ENCODE measurements at places on chromosomes 4 and X. TPM values are rescaled to one million over a fixed set of nuclear protein-coding genes. Genes with fewer than 3 reads are reported as not detected.

GRCh38 chr4:146105464-146105863, 70.1 kb upstream of the LSM6 start:
- no peak overlapping the region for H3K4me3 ChIP-seq
- no peak overlapping the region for H3K27ac ChIP-seq
- no peaks in the 10 kb centered on the region for H3K4me1 ChIP-seq
- no peak for DNase-seq

GRCh38 chr4:122959981-122960610, 37.7 kb upstream of the NUDT6 start:
- no peak overlapping the region for H3K4me3 ChIP-seq
- H3K4me1 ChIP-seq, result no peaks in the 10 kb centered on the region

DNA sequence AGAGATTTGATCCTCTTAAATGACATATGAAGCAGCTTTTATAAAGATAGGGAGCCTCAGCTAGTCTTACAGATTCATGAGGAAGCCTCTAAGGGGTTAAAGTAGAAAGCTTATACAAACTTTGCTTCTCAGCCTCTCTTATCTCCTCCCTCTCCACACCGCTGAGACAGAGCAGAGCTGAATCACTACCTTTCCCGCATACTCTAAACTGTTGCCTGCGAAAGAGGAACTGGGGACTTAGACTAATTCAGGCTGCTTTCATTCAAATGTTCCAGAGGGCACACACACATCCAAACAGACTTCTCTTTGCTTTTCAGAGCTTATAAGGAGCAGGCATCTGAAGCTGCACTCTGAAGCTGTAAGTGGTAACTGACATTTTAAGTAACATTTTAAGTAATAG, at the start of gene SERTM2:
Gene SERTM2 (plus strand): TSS at position 169 of the 400 bp plus-strand sequence. CDS start 7,213 bp downstream, outside the sequence.
- H3K36me3 ChIP-seq, result no peaks in the 10 kb centered on the region
- H3K4me1 ChIP-seq, result no peaks in the 10 kb centered on the region
- H3K27me3 ChIP-seq, result peaks cover 4% of the 10 kb centered on the region
- no peak within 1 kb of the TSS for H3K4me3 ChIP-seq
- no peak within 1 kb of the TSS for H3K27ac ChIP-seq
- DNase-seq, result no peak

DNA sequence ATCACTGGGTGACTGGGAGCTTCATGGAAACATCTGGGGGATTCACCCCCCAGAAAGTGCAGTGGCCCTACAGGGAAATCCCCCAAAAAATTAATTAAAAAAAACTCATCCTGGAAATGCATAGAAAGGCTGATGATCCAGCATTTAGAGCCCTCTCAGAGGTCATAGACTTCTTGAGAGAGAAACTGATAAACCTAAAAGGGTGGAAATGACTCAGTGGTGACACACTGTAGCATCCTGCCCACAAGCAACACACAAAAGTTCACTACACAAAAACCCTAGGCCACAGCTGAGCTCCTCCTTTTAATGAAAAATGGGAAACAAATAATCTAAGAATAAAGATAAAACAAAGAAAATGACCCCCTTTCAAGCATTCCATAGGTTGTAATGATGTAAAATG, 911.5 kb downstream of the GLUD2 start:
- no peak for DNase-seq
- H3K4me1 ChIP-seq, result no peaks in the 10 kb centered on the region
- no peaks in the 10 kb centered on the region for H3K27me3 ChIP-seq
- no peak overlapping the region for H3K4me3 ChIP-seq
- H3K36me3 ChIP-seq, result no peaks in the 10 kb centered on the region

CMC4 gene
- total RNA-seq, result 6.6 TPM

GRCh38 chr4:42710329-42710728, 53.4 kb upstream of the ATP8A1 start:
- H3K36me3 ChIP-seq, result no peaks in the 10 kb centered on the region
- no peaks in the 10 kb centered on the region for H3K27me3 ChIP-seq

DNA sequence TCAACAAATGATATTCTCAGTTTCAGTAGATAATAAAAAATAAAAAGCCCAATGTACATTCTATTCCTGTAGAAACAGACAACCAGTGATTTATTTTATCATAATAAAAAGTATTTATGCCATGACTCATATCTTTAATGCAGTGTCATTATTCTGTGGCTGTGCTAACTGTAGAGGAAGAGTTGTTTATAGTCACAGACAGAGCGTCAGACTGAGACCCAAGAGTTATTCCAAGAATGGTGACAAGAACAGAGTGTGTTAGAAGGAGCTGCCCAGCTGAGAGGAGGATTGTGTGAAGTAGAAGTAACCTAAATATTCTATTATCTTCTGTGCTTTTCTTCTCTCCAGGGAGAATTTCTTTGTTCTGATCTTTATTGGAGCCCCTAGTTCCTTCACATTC, 210.7 kb downstream of the PPP1R2C start:
- no peaks in the 10 kb centered on the region for H3K27me3 ChIP-seq
- H3K36me3 ChIP-seq, result no peaks in the 10 kb centered on the region
- no peak overlapping the region for H3K27ac ChIP-seq
- no peak overlapping the region for H3K4me3 ChIP-seq
- H3K4me1 ChIP-seq, result no peaks in the 10 kb centered on the region

TECRL gene
- not detected for total RNA-seq

EVC gene
- 159 TPM for total RNA-seq

GRCh38 chr4:153549405-153549804, 83.2 kb downstream of the TMEM131L start:
- no peak overlapping the region for H3K27ac ChIP-seq
- no peaks in the 10 kb centered on the region for H3K27me3 ChIP-seq
- H3K4me1 ChIP-seq, result no peaks in the 10 kb centered on the region
- DNase-seq, result no peak
- H3K36me3 ChIP-seq, result no peaks in the 10 kb centered on the region

DNA sequence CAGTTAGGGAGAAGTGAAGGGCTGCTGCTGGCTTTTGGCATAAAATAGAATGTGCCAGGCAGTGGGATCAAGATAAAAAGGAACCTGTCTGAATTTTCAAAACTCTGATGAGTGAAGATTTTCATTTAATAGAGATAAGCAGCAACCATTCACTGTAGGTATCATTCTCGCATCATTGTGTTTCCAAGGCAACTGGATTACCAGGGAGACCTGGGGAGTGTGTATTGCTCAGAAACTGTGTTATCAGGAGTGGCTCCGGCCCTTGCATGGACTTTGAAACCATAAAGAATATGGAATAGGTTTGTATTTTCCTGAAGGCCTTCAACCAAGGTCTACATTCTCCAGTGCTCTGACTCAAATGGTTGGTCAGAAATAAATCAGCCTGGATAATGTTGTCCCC, 23.3 kb upstream of the MAGEA4 start:
- no peaks in the 10 kb centered on the region for H3K36me3 ChIP-seq
- no peaks in the 10 kb centered on the region for H3K27me3 ChIP-seq
- H3K27ac ChIP-seq, result no peak overlapping the region
- DNase-seq, result no peak
- H3K4me1 ChIP-seq, result no peaks in the 10 kb centered on the region

- DNase-seq, result no peak
- no peak overlapping the region for H3K27ac ChIP-seq
- no peaks in the 10 kb centered on the region for H3K27me3 ChIP-seq
- H3K36me3 ChIP-seq, result no peaks in the 10 kb centered on the region
- no peak overlapping the region for H3K4me3 ChIP-seq
Observed at GRCh38 chr4:157141976-157142375, 66.0 kb downstream of the GLRB start.

Data from kidney (tissue), 22 donors.